GM23248 (cell line): ENCODE measurements at places on chromosomes 7 and 10. TPM values are rescaled to one million over a fixed set of nuclear protein-coding genes. Genes with fewer than 3 reads are reported as not detected.

Gene IGF2BP3
- 13.7 and 18.2 TPM in 2 replicates for total RNA-seq

Gene KCNMA1
- total RNA-seq, result 14.2 and 18.6 TPM in 2 replicates

Gene NEUROD6
- total RNA-seq, result not detected in 2 replicates

Gene PNLIPRP1
- not detected in 2 replicates for total RNA-seq
